ENCODE measurements at places on chromosomes 2 and 18.

GRCh38 chr2:206477296-206477695, 34.0 kb downstream of the ADAM23 start:
- no peak for DNase-seq

DNA sequence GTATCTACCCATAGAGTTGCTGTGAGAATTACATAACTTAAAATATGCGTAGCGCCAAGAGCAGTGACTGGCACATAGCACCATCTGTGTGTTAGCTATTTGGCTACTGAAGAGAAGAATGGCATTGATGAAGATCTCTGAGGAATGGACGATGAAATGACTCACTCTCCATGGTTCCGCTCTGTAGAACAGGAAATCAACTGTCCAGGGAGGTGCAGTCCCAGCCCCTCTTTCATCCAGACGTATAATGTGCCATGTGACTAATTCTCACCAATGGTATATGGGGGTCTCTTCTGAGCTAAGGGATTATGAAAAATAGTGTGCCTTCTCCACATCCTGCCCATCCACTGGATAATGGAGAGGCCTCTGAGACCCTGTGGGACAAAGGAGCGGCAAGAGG, 254.8 kb downstream of the CYP26B1 start:
- peak; percentile 22 for DNase-seq

DNA sequence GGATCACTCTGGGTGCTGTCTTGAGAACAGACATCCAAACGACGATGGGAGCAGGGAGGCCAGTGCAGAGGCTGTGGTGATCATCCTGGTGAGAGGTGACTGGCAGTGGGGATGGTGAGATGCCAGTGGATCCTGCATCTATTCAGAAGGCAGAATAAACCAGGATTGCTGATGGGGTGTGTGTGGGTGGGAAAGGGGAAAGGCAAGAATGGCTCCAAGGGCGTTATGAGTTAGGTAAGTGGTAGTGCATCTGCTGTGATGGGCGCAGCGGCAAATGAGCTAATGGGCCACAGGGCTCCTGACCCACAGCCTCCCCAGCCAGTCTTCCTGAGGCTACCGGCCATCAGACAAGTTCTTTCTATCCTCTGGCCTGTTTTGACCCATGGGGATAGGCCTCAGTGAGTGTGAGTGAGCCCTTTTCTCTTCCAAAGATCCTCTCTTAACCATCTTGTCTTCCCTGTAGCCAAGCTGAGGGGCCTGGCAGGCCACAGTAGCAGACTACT, 29.6 kb downstream of the SERTAD2 start:
- no peak for DNase-seq

GRCh38 chr18:59758106-59758505, 60.9 kb upstream of the CCBE1 start:
- no peak for DNase-seq

DNA sequence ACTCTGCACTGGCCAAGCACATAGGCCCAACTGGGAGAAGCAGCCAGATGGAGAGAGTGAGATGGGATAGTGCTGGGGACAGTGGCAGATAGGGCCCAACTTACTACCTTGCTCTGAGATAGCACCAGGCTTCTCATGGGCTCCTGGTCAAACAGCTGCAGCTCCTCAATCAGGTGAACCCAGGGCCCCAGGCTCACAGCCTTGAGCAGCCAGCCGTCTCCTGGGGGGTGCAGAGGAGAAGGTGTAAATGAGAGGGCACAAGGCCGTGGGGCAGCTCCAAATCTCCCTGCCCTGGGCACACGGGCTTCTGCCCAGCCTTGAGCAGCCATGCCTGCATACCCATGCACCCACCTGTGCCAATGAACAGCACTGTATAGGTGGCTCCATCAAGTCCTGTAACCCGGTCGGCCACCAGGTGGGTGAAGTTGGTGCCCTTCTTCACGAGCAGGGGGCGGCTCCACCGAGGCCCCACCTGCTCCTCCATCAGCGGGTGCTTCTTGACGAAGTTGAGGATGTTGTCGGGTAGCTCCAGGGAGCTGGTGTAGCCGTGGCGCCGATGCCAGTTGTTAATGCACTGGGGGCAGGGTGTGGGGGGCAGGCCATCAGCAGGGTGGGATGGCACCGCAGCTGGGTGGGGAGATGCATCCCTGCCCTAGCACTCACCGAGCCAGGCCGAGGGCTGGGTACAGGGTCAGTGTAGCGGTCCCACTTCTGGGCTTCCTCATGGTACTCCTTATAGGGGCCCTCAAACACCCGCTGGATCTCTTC, 5.9 kb upstream of the ANKRD39 start:
- DNase-seq: no peak

DNA sequence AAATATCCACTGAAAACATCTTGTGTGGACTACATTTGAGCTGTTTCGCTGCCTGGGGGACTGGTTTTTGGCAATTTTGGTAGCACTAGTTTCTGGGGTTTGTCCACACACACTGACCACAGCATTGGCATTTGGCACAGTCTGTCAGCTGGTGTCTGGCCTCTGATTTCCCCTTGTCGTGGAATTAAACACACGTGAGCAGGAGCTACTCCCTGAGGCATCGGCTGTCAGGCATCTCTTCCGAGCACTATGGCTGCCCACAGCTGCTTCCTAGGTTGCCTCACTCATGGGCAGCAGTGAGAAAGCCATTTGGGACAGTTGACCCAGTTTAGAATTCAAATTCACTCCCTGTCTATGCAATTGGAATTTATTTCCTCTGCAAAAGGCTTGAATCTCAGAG, 46.8 kb upstream of the FZD5 start:
- no peak for DNase-seq

GRCh38 chr18:25517881-25518715, 166.1 kb upstream of the ZNF521 start:
- DNase-seq: no peak

DNA sequence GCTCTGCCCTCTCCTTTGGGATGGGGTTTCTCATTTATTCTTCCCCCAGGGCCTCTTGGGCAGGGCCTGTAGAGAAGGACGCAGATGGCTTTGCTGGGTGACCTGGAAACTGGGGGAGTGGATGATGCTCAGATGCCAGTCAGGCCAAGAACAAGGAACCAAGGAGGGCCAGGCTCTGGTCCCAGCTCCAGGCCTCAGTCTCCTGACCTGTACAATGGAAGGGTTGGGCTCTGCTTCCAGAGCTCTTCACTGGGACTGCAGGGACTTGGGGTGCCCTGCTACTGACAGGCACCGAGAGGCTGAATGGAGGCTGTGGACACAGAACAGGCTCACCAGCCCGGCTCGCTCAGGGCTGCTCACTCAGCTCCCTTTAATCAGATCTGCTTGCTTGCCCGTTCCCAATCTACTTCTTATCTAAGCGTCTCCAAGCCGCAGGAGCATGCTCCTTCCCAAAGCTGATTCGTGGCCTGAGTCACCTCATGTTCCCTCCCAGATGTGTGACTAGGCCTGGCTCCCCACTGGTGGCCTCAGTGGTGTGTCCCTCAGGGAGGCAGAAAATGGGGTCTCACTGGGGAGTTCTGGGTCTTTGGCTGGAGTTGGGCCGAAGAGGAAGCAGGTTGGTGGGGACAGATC, 82.6 kb upstream of the ODC1 start:
- DNase-seq: no peak

- no peak for DNase-seq
These were observed 8.7 kb upstream of the AAK1 start for GRCh38 chr2:69652206-69652605.

DNA sequence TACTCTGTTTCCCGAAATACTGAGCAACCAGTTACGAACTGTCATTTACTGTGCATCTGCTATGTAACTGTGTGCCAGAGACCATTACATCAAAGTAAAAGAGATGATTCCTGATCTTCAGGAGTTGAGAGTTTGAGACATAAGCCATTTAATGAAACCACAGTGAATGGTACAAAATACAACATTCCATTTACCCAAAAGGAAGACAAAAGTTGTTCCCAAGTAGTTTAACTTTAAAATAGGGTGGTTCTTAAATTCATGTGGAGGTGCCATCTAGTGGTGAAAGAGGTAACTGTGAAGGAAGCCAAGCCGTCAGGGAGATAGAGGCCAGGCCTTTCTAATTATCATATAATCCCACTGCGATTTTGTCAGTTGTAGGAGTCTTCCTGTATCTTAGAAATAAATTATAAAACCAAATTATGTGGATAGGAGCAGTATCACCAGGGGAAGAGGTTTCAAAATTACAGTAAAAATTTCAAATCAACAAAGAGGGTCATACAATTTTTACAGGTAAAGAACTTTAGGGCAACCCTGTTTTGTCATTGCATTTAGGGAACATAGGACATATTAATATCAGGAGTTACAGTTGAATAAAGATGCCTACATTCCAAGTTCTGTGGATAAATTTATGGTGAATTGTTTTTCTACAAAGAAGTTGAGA, 67.7 kb downstream of the EPAS1 start:
- DNase-seq: no peak

DNA sequence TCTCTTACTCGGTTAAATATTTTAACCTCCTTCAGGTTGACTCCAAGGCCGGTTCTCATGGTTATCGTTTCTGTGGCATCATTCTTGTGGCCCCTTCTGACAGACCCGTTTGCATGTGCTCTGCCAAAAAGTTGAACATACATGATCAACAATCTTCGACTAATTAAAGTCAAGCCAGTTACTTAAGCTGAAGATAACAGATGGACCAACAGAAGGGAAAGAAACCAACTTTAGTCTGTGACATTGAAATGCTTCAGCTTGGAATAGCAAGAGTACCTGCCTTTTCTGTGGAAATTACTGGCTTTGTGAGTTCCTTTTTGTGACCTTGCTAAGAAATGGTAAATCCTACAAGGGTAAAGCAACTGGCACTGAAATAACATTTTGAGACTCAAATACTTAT, 1429.1 kb downstream of the LRP1B start:
- DNase-seq: no peak

DNA sequence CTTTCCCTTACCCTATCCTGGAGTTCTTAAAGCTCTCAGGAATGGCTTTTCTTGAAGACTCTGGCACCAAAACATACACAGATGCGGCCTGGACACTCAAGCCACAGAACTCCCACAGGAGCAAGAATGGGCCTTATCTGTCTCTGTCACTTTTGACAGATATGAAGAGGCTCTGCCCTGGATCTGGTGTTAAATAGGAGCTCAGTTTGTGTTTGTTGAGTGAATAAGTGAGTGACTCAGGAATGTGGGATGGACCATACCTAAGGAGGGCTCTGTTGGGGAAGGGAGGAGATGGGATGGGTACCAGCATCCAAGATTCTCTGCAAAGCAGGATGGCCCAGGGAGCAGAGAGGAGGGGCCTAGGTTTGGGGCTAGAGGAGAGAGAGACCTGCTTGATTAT, 33.9 kb upstream of the EPAS1 start:
- no peak for DNase-seq

DNA sequence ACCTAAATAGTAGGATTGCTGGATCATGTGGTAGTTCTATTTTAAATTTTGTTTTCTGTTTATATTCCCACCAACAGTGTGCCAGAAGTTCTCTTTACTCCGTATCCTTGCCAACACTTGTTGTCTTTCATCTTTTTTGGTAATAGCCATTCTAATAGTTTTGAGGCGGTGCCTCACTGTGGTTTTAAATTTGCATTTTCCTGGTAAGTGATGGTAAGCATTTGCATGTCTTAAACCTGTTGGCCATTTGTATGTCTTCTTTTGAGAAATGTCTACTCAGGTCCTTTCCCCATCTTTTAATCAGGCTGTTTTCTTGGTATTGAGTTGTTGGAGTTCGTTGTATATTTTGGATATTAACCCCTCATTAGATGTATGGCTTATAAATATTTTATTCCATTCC, 51.6 kb downstream of the REL start:
- DNase-seq: no peak

- DNase-seq: no peak
These were observed 40.8 kb upstream of the GRB14 start for GRCh38 chr2:164662066-164662465.

GRCh38 chr2:11354363-11355154, 10.1 kb upstream of the ROCK2 start:
- DNase-seq: no peak

Measured in type B pancreatic cell (in vitro differentiated cells).